ENCODE measurements at places on chromosomes 16 and 17.

GRCh38 chr16:3171181-3171854, 16.7 kb upstream of the OR1F1 start:
- DNase-seq = no peak

GRCh38 chr17:61420745-61421398, 21.2 kb downstream of the TBX2 start:
- no peak for DNase-seq

DNA sequence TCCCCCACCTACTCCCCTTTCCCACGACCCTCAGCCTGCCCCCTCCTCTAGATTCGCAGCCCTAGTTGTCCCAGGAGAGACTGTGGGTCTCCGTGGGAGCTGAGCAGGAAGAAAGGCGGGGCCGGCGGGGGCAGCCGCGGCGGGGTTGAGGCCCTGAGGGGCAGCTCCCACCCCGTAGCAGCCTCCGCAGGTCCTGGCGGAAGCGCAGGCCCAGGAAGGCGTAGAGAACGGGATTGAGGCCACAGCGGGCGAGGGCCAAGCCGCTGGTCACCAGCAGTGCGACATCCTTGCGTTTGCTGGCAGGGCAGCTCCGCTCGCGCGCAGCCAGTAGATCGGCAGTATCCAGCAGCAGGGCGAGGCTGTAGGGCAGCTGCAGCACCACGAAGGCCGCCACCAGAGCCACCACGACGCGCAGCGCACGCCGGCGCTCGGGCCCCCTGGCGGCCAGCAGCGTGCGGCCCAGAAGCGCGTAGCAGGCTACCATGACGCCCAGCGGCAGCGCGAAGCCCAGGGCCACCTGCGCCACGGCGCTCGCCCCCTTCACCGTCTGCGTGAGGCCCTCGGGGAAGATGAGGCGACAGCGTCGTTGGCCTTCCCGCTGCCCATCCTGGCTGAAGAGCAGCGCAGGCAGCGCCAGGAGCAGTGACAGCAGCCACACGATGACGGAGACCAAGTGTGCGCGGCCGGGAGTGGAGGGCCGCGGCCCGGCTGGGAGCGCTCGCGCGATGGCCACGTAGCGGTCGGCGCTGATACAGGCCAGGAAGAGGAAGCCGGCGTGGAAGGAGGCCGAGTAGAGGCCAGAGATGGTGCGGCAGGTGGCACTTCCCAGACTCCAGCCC, 1.9 kb downstream of the CCR10 start:
- DNase-seq = no peak

GRCh38 chr17:74190154-74190553, 13.3 kb upstream of the RPL38 start:
- DNase-seq = no peak

DNA sequence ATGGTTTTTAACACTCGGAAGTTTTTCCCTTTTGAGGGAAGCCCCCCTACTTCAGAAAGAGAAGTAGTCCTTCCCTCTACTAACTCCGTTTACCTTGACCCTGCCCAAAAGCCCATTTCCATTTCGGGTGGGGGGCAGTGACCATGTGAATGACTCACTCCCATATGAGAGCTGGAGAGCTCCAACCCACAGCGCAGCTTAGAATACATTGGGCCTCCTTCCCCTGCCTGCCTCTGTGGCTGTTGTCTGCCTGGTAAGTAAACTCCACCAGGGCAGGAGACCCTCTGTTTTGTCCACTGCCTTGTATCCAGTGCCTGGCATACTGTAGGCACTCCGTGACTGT, 985 bp downstream of the SGSM2 start:
- DNase-seq = no peak

GRCh38 chr17:15930426-15930825, 14.5 kb upstream of the ADORA2B start:
- DNase-seq = no peak

GRCh38 chr16:55713103-55713502, 57.3 kb downstream of the SLC6A2 start:
- no peak for DNase-seq

GRCh38 chr16:23141959-23142740, 7.1 kb downstream of the USP31 start:
- no peak for DNase-seq

- DNase-seq = no peak
These were observed 16.6 kb downstream of the COPRS start for GRCh38 chr17:31842195-31843069.

DNA sequence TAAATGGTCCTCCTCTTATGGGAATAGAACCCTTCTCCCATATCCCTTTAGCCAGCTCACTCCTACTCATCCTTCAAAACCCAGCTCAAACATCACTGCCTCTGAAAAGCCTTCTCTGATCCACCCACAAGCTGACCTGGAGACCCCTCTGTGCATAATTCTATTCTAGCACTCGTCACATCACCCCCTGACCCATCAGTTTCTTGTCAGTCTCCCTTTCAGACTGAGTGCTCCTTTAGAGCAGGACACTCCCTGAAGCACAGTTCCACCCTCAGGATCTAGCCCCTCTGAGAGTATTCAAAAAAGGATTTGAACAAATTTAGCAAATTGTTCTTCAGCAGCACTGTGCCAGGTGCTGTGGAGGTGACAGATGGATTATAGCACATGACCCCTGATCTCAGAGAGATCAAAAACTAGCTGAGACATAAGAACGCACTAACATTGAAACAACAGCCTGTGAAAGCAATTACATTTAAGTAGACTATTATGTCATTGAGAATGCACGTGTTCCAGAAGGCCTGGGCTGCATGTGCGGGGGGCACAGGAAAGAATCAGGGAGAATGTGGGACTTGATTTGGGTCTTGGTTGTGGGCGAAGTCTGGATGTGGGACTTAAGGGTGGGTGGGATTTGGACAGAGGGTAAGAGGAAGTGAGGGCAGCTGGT, 43.5 kb downstream of the MRPS23 start:
- no peak for DNase-seq

DNA sequence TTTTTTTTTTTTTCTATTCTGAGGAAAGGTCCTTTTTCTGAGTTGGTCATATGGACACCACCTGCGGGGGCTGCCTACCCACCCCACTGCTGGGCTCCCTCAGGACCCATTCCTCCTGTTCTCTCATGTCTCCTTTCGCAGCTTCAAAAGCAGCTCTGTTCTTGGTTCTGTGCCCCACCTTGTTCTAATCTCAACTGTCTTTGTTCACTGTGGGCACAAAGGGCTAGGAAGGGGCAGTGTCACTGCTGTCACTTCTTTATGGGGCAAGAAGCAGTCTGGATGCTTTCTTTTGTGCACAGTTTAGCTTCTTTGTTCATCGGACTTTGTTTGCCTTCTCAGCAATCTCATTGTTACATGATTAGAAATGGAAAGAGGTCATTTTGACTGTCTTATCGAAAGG, 7.1 kb downstream of the GOSR2 start:
- no peak for DNase-seq

DNA sequence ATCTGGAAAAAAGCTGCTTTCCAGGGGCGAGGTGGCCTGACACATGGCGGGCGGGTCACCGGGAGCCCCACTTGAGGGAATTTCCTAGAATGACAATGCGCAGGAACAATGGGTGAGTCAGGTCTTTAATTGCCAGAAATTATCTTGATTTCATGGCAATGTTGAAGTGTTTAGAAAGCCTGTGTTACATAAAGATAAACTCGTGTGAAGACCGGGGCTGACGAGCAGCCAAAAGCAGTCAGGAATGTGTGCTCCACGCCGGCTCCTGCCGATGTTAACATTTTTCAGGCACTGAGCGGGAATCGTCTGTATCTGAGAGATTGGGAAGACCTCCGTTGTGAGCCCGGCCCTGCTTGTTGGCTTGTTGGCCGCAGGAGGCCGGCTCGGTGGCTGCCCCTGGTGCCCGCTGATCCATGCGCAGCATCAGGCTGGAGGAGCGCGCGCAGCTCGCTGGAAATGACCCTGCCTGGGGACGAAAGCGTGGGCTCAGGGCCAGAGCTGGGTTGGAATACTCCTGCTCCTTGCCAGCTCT, 353.1 kb downstream of the FOXL1 start:
- no peak for DNase-seq

DNA sequence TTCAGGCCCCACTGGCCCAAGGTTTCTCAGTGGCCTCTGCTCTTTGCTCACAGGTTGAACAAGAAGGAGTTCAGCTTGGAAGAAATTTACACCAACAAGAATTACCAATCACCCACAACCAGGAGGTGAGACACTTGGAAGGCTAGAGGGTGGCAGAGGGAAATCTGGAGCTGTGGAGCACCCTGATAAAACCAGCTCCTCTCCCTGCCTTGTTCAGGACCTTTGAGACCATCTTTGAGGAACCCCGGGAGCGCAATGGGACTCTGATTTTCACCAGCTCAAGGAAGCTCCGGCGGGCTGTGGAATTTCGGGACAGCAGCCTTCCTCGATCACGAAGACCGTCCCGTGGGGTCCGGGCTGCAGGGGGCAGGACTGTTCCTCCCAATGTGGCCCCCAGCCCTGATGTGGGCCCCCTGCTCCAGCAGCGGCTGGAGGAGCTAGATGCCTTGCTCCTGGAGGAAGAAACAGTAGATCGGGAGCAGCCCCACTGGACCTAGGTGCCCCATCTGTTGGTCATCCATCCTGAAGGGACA, 2.4 kb upstream of the FBRS start:
- no peak for DNase-seq

GRCh38 chr16:87661561-87661960, 59.3 kb downstream of the JPH3 start:
- DNase-seq = no peak

DNA sequence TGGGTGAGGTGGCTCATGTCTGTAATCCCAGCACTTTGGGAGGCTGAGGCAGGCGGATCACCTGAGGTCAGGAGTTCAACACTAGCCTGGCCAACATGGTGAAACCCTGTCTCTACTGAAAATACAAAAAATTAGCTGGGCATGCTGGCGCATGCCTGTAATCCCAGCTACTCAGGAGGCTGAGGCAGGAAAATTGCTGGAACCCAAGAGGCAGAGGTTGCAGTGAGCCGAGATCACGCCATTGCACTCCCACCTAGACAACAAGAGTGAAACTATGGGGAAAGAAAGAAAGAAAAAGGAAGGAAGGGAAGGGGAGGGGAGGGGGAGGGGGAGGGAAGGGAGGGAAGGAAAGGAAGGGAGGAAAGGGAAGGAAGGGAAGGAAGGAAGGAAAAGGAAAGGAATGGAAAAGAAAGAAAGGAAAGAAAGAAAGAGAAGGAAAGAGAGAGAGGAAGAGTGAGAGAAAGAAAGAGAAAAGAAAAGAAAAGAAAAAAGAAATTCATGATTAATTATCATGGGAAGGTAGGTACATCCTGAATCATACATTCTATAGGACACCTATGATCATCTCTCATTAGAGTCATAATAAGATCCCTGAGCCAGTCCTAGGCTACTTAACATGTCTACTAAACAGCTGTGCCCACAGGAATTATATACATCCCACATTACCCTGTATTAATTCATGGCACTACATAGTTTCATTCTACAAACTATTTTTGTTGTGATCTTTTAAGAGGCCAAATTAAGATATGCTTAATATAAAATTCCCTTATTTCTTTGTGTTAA, 40.9 kb downstream of the CREBBP start:
- no peak for DNase-seq

DNA sequence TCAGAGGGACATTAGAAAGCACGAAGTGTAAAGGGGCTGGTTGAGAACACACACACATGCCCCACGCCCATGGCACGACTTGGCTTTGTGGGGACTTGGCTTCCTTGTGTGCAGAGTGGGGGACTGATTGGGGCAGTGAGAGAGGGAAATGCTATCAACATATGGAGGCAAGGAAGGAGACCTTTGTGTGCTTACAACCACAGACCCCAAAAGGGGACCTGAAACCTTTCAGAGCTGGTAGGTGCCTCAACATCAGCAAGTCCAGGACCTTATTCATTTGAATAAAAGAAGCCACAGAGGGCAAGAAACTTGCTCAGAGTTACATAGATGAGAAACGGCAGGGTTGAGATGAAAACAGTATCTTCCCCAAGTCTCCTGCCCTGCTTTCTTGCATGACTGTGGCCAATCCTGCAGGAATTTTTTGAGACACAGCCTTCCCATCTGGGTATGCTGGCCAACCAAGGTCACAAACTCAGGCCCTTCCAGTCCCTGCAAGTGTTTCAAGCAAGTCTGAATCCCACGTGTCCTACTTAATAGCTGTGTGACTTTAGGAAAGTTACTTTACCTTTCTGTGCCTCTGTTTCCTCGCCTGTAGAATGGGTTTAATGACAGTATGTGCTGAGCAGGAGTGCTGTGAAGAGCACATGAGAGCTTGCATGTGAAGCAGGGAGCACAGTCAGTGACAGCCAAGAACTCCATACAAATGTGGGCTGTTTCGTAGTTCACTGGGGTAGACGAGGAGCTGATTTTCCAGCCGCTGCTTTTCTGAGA, 26.2 kb downstream of the C16orf78 start:
- DNase-seq = no peak

DNA sequence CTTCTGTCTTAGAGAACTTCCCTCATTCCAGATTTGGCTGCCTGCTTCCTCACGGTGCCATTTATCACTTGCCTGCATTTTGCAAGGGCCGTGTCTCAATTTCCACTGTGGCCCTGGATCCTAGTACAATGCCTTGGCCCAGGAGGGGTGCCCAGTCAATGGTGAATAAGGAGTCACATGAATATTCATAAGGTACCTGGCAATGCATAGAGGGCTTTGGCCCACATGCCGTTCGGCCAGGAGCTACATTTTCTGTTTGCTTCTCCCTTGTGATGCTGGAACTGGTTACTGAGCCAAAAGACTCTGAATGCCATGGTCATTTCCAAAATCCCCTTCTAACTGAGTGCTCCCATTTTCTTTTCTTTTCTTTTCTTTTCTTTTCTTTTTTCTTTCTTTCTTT, 4.8 kb upstream of the PIRT start:
- no peak for DNase-seq

DNA sequence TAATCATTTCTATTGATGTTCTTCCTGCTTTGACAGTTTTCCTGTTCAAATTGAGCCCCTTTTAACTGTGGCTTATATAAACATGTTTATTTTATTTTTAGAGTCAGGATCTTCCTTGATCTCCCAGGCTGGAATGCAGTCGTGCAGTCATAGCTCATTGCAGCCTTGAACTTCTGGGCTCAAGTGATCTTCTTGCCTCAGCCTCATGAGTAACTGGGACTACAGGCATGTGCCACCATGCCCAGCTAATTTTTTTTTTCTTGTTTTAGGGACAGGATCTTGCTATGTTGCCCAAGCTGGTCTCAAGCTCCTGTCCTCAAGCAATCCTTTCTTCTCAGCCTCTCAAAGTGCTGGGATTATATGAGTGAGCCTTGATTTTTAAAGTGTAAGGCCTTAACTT, 14.7 kb downstream of the PHKB start:
- DNase-seq = no peak

- DNase-seq = no peak
These were observed 5.1 kb downstream of the LDAF1 start for GRCh38 chr16:21163576-21163975.

DNA sequence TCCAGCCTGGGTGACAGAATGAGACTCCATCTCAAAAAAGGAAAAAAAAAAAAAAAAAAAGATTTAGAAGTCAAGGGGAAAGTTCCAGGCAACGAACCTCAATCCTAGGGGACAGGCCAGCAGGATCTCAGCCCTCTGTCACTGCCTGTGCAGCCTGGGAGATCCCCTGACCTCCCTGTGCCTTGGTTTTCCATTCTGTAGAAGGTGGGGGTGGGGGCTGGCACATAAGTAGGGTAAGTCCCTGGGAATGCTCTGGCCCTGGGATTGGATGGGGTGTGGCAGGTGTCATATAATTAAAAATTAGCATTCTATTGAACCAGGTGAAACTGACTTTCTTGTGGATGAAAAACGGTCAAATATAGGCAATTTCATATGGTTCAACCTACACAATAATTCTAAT, 90.5 kb downstream of the C16orf78 start:
- no peak for DNase-seq

Measured in cortex of kidney (tissue), 1 donor.